NCI-H1105 (cell line): ENCODE measurements at places on chromosomes 13 and 19.

- no peak for DNase-seq
Measured at GRCh38 chr19:3367628-3368440, 1.5 kb downstream of the NFIC start.

DNA sequence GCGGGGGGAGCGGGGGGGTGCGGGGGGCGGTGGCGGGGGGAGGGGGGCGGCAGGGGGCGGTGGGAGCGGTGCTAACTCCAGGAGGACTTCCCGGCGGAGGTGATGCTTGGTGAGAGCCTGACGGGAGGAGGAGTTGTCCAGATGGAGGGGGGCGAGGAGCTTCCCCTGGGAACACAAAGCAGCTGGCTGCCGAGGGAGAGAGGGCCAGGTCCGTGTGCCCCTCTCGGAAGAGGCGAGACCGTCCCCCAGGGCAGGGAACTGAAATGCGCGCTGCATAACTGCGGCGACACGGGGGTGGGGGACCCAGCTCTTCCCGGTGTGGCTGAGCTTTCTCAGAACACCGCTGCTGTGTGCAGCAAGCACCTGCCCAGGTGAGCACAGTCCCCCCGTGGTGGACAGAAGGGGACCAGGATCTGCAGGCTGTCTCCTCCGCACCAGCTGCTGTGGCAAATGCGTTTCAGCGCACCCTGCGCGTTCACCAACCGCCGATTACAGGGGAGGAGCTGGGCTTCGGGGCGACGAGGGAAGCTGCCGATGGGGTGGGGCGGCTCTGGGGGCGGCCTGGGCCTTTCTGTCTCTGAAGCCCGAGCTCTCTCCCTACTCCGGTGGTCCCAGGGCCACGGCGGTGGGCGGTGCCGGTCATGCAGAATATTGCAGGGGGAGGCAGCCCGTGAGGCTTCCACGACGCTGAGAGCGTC lies 54.7 kb upstream of the F7 start:
- DNase-seq: no peak

DNA sequence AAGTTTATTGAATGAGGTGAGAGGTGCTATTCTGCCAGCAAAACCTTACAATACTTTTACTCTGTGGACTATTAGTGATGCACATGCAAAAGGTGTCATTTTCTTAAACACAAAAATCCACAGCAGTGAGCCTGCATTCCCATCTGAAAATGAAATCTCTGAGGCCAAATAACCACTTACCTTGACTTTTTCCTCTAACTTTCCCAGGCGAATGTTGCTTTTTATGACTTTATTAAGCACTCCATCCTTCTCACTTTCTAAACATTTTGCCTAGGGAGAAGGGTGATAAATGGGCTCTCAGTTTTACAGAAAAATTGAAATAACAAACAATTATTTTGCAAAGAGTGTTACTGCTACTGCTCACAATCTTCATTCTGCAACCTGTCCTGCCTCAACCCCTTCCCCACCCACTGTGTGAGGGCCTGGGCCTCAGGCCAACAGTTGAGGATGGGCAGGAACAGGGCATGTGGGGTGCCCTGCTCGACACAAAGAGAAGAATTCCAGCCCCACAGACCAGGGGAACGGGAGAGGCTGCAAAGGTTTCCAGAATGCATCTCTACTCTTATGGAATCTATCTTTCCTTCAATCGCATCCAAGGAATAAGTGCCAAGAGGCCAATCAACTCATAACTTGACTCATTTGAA lies 18.1 kb upstream of the SLC7A9 start:
- DNase-seq: no peak

DNA sequence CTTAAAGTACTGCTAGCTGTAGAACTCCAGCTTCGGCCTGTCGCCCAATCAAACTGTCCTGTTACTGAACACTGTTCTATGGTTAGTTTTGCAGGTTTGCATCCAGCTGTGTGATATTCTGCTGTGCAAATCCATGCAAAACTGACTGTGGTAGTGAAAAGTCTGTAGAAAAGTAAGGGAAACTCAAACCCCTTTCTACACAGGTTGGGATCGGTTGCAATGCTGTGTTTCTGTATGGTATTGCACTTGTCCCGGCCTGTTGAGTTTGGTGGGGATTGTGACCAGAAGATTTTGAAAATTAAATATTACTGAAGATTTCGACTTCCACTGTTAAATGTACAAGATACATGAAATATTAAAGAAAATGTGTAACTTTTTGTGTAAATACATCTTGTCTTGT lies 3.6 kb downstream of the MIR17HG start:
- DNase-seq: no peak

DNA sequence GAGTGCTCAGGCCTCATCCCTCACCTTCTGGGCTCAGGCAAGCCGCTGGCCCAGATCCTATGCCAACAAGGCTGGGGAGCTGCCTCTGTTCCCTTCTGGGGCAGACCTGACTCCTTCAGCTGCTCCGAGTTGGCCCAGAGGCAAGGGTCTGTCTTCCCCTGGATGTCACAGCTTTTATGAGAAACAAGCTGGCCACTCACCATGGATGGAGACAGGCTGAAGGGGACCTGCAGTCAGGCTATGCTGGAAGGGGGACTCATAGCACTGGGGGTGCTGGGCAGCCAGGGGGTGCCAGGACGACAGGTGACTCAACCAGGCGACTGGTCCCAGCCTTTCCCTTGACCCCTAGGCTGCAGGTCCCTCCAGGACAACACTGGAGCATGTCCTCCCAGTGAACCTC lies 52.4 kb upstream of the C1QTNF9B start:
- no peak for DNase-seq

- DNase-seq: no peak
Measured at GRCh38 chr19:13408889-13409518, 97.3 kb downstream of the CACNA1A start.
